Occipital lobe (tissue), 3 donors: ENCODE measurements at places on chromosomes 12 and 14.
A peak's percentile ranks its signal among the peaks of the same experiment; 100 is the strongest.

DNA sequence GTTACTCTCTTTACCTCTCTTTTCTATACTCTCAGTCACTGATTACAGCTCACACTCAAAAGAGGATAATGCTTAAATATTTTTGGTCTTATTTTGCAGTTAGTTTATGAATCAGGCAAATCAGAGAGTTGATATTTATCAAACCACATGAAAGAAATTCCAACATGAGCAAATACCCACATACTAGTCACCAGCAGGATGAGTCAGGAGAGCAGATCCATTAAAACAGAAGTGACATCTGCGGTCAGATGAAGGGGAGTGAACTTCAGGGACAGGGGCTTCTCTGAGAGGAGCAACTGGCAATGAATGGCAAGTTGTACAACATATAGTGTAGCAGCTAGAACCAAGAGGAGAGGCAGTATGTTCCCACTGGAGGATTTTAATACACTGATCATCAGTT, 258.7 kb downstream of the SYT10 start:
- no peak for DNase-seq

DNA sequence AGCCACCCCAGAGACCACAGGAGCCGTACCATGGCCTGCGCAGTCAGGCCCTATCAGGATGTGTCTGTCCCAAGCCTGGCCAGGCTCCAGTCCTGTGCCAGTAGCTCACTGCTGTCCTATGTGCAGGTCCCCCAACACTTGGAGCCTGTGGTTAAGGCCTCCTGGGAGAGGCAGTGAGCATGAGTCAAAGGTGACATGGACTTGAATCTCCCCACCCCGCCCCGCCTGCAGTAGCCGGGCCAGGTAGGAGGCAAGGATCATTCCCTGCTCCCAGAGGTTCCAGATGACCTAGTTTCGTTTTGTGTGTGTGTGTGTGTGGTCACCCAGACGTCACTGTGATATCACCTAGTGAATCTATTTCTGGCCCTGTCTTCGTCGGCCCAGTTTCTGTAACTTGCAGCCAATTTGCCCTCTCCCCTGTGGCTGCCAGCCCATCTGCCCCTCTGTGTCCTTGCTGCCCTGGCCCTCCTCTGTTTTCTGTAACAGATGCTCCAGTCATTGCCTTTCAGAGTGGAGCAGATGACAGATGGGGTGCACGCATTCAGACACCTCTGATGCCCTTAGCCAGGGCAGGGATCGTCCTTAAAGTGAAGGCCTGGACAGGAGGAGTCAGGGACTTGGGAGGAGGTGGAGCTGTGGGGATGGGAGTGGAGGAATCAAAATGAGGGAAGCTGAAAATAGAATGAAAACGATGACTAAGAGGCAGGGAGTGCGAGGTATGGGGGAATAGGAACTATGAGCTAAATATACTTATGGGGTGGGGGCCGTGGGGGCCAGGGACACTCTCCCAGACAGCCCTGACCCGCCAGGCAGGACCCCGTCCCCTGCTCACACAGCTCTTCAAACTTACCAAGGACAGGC, 37.4 kb downstream of the SLC6A12 start:
- no peak for DNase-seq

- peak; percentile 10 for DNase-seq
Measured at GRCh38 chr14:24051176-24051788, 527 bp upstream of the CARMIL3 start.

DNA sequence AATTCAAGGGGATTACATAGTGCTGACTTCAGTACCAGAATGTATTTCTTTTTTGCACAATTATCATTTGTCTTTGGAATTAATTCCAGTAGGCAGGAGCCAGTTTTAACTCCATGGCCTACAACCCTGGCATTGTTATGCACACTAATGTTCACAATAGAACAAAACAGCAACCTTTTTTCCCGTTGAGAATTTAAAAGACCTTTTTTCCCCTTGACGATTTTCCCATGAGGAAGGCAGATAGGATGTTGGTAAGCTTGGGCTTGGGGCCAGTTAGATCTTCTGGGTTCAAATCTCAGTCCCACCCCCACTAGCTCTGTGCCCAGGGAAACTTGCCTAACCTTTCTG, 13.7 kb downstream of the AKAP6 start:
- DNase-seq, result no peak

GRCh38 chr12:27951898-27952297, 20.6 kb downstream of the PTHLH start:
- DNase-seq, result no peak
